Large intestine (tissue), 12 donors: ENCODE measurements at places on chromosomes 13 and 19.

GRCh38 chr19:13817615-13818371, 22.6 kb downstream of the ZSWIM4 start:
- DNase-seq: peak; percentile 96

DNA sequence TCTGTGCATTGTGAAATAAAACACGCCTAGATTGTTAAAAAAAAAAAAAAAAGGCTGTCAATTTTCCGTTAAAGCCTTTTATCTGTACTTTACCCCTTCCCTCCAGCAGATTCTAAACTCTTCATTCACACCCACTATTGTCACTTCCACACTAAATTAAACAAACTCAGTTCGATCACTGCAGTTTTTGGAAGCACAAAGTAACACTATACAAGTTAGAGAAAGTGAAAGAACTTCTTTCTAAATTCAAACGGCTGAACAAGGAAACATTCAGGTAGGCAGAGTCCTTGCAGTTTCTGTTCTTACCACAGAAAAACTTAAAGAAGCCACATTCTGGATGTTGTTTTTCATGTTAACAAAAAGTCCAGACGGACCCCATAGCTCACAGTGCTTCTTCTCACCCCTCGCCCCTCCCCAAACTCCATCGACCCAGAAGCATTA, 27.5 kb upstream of the UBE2L5 start:
- DNase-seq: peak; percentile 72

GRCh38 chr13:76499891-76500290, 386.3 kb downstream of the KCTD12 start:
- no peak for DNase-seq

DNA sequence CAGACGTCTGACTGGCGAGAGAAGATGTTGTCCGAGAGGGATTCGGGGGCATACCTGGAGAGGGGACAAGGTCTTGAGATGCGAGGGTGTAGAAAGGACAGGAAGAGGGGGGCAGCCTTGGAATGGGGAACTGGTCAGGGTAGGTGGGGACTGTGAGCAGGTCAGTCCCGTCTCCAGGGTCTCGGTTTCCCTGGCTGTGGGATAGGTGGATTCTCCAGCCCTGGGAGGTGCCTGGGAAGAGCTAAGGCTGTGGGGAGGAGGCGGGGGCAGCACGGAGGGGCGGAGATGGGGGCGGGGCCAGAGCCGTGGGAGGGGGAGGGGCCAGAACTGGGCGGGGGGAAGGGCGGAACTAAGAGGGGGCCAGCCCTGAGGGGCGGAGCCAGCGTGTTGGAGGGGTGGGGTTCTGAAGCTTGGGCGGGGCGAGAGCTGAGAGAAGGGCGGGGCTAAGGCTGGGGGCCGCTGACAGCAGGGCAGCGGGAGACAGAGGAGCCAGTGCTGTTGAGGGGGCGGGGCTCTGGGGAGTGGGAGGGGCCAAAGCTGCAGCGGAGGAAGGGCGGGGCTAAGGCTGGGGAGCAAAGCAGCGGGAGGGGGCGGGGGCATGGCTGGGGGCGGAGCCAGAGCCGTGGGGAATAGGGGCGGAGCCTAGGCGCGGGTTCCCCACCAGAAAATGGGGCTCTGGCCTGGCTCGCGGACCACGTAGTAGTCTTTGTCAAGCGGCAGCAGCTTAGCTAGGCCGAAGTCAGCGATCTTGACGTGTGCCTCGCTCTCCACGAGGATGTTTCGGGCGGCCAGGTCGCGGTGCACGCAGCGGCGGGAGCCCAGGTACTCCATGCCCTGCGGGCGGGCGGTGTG, 9.5 kb upstream of the INSL3 start:
- peak; percentile 74 for DNase-seq

- no peak for DNase-seq
Observed at GRCh38 chr19:15671891-15672579, 852 bp upstream of the CYP4F12 start.

GRCh38 chr19:19274146-19274545, 1.0 kb upstream of the TM6SF2 start:
- no peak for DNase-seq

DNA sequence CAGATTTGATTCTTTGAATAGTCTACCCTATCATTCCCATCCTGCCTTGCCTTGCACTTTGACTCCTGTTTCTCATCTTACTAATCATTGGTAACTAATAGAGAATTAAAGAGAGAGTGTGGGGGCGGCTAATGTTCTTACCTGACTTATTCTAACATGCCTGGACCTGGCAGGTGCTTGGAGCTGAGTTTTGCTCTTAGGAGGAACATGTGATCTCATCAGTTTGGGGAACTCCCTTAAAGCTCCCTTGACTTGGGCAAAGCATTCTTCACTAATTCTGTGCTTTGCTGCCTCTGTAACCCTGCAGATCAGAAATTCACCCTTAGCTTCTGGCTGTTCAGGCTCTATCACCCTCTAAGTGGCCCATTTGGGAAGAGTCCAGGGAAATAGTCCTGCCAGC, 861.1 kb downstream of the GPC5 start:
- DNase-seq: no peak

GRCh38 chr19:10517361-10517759, at the start of gene S1PR5:
TSS of gene S1PR5 (minus strand) at chr19:10517447. CDS start at chr19:10515011, 2,436 bp downstream.
- no peak for DNase-seq

GRCh38 chr13:38415233-38415632, 65.6 kb downstream of the UFM1 start:
- no peak for DNase-seq

DNA sequence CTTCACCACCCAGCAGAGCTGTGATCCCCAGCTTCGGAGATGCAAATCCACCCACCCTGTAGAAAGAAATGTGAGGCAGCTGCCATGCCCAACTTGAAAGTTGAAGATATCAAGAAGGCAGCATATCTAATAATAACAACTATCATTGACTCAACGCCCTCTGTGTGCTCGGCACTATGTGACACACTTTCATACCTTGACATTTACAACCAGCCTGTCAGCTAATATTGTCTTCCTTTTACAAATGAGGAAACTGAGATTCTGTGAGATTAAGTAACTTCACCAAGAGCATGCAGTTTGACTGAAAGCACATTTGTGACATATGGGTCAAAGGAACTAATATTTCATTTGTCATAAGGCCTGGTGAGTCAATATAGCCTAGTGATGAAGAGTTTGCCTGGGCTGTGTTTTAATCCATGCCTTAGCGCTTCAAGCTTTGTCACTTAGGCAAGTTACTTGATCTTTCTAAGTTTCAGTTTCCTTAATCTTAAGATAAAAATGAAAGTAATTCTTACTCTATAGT, 137.0 kb downstream of the FLT1 start:
- no peak for DNase-seq

DNA sequence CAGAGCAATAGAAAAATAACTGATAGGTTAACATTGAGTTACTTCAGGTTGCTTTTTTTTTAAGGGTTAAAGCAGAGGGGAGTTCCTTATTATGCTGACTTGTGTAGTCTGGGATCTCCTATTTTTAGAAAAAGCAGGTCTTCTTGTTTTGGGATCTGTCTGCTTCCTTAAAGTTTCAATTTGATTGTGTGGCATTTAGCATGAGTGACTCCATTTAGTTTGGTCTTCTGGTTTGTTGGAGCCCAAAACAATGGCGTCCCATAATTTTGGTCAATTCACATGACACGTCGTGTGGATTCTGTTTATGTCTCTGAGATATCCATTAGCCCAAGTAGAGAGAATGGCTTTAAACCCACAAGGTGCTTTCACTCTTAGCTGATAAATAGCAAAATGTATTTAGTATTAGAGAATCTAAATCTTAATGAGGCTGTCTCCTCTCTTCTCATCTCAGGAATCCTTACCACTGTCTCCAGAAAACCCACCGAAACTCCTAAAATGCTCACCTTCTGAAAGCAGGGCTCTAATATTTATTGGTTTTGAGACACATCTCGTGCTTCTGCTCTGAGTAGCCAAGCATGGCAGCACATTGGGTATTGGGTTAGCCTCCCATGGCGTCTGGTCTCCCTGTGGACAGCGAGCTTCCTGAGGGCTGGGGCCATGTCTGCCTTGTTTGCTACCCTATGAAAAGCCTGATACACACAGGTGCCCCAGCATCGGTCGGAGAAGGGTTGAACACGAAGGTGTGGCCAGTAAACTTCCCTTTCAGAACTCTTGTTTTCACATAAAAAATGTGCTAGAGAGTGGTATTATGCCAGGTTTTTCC, 67.2 kb upstream of the GPR183 start:
- DNase-seq: no peak

- DNase-seq: no peak
Observed at GRCh38 chr19:3407556-3408516, 41.5 kb downstream of the NFIC start.

- no peak for DNase-seq
Observed at GRCh38 chr13:25288966-25289365, 1.7 kb upstream of the MTMR6 start.

- no peak for DNase-seq
Observed at GRCh38 chr13:41588899-41589298, 131.5 kb downstream of the RGCC start.

GRCh38 chr19:4557144-4557970, 2.1 kb downstream of the SEMA6B start:
- no peak for DNase-seq

DNA sequence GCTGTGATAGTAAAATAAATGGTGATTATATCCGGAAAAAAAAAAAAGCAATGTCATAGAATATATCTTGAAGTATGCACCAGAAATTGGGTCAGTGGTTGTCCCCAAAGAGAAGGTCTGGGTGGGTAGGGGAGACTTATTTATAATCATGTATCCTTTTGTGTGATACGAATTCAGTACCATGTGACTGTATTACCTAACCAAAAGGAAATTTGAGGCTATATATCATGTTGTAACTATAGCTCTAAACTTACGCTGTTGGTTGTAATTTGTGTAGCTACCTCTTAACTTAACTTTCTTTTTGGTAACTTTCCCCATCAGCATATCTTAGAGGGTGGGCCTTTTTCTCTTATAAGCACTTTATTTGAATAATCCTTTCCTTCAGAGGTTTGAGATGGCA, 25.2 kb upstream of the KCTD4 start:
- DNase-seq: no peak

DNA sequence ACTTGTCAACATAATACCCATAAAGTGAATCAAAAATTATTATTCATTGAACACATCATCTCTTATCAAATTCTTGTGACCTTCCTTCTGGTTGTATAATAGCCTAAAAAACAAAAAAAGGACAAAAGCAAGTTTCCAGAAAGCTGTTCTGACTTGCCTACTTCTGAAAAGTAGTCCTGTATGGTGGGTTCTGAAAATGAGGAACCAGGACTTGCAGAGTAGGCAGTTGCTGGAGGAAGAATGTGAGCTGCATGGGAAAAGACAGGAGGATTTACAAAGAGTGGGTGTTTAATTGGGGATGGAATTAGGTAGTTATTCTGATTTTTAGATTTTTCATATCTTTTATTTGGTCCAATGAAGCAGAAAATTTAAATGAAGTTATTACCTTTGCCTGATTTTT, 56.7 kb downstream of the RCBTB2 start:
- DNase-seq: no peak

DNA sequence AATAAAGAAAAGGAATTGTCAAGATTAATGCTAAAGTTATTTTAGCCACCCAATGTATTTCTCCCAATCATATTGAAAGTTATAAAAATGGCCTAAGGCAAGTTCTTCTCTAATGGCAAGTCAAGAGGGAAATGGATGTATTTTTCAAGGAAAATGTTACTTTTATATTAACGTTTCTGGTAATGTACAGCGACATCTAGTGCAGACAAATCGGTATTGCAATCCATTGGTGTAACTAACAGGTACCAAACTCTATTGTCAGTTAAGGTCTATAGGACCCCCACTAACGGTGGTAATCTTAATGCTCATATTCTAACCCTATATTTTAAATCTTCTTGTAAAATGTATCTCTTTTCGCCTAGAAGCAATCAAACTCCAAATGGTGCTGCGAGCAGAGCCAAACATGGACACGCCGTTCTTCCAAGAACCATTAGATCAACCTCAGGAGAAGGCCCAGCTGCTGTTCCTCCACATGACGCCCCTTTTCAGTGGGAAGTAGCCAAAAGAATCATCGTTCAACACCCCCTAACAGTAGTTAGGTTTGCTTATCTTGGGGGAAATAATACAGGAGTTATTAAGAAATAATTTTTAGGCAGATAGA, 98.5 kb upstream of the PABPC3 start:
- no peak for DNase-seq

GRCh38 chr19:19470579-19470978, 44.8 kb downstream of the TSSK6 start:
- DNase-seq: no peak

GRCh38 chr13:84985860-84986259, 813.4 kb downstream of the SLITRK6 start:
- DNase-seq: no peak
